ENCODE measurements at places on chromosomes 13 and 19.

DNA sequence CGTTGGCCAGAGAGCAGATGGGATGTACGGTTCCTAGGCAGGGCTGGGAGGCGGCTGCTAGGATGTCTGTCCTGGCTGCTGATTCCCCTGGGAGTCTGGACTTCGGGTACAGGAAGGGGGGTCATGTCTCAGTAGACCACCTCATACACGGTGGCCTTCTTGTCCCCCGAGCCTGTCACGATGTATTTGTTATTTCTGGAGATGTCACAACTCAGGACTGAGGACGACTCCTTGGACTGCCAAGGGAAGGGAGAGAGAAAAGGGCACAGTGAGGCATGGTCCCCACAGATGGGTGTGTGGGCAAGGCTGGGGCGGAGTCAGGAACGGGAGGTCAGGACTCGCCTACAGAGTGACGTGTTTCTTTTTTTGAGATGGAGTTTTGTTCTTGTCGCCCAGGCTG lies 20.4 kb downstream of the TLE6 start:
- no peak for DNase-seq

DNA sequence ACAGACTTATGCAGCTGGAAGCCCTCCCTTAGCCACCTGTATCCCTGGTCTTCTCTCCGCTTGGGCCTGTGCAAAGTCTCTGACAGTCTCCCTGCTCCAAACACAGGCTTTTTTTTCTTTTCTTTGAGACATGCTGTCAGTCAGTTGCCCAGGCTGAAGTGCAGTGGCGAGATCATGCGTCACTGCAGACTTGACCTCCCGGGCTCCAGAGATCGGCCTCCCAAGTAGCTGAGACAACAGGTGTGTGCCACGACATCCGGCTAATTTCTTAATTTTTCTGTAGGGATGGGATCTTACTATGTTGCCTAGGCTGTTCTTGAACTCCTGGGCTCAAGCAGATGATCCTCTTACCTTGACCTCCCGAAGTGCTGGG lies 1.6 kb downstream of the MZF1 start:
- DNase-seq = no peak

DNA sequence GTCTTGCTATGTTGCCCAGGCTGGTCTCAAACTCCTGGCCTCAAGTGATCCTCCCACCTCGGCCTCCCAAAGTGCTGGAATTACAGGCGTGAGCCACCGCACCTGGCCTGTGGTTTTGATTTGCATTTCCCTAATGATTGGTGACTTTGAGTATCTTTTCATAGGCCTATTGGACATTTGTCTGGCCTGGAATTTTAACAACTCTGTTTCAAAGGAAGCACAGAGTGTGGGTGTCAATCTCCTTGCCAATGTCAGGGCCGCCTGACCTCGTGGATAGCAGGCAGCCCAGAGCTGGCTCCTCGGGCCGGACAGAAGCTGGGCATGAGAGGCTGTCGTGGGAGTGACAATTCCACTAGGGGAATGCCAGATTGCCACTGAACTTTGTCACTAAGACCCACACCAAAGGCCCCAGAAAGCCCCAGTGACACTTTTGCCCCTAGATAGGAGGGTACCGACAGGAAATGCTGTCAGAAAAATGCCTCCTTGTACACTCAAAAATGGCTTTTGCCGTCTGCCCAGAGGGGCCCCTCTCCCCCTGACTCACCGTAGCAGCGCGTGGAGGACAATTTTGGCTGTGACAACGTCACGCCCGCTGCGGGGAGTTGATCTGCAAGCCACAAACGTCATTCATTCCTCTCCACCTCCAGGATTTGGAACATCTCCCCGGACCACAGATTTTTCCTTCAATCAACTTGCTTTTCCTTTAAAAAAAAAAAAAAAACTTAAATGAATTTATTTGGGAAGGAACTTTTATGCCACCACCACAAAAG lies 11.7 kb upstream of the ADGRE5 start:
- peak; percentile 78 for DNase-seq

DNA sequence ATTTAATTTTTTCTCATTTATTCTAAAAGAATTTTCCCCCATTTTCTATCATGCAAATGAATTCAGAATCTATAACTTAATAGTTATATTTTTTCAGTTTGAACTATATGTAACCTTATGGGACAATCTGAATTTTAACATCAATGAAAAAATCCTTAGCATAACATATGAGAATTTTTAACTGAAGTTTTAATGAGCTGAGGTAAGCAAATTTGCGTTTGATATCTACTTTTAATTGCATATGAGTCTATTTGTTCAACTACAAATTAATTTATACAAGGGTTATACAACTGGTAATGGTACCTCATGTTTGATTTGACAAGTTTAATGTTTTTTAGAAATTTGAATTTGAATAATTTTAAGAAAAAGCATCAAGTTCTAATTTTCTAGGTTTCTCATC lies 384.4 kb upstream of the PCDH9 start:
- DNase-seq = no peak

DNA sequence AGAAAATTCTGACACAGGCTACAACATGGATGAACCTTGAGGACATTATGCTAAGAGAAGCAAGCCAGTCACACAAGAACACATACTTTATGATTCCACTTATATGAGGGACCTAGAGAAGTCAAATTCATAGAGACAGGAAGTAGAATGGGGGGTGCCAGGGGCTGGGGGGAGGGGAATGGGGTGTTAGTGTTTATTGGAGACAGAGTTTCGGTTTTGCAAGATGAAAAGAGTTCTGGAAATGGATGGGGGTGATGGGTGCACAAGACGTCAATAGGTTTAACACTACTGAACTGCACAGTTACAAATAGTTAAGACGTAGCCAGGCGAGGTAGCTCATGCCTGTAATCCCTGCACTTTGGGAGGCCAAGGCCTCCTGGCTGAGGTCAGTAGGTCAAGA lies 3.5 kb upstream of the ZNF787 start:
- DNase-seq = no peak

- no peak for DNase-seq
Observed at GRCh38 chr19:35162471-35163326, 8.2 kb downstream of the FXYD5 start.

GRCh38 chr19:41323430-41324125 lies 13.6 kb downstream of the CCDC97 start:
- no peak for DNase-seq

- DNase-seq = no peak
Observed at GRCh38 chr19:8806661-8807060, 25.4 kb downstream of the ZNF558 start.

DNA sequence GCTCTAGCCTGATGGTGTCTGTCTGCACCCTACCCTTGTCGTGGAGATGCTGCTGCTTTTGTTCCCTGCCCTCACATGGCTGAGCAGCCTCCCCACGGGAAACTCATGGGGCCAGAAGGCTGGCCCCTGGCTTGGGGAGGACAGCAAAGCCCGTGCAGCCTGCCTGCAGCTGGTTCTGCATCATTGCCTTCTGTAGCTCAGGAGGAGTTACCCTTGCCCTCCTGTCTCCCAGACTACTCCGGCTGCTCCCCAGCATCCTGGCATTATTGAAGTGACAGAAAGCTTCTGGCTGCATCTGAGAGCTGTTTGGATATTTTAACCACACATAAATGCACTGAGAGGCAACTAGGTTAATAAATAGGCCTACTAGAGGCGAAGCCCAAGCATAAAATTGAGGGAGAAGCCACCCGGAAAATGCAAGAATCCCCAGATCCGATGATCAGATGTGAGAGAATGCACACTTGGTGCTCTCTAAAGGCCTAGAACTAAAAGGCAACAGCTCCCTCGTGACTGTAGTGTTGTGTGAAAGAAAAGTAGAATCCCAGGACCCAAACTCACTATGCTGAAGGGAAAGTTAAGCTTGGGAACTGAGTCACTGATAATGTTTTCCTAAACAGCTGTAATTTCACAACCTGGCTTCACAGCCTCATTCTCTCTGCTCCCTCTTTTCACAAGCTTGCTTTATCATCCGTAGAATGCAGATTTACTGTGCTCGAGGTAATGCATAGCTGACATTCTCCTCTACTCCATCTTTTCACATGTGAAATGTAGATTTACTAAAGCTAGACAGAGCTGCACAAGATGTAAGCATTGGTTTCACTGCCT lies 110.8 kb downstream of the TNFRSF19 start:
- DNase-seq = no peak

DNA sequence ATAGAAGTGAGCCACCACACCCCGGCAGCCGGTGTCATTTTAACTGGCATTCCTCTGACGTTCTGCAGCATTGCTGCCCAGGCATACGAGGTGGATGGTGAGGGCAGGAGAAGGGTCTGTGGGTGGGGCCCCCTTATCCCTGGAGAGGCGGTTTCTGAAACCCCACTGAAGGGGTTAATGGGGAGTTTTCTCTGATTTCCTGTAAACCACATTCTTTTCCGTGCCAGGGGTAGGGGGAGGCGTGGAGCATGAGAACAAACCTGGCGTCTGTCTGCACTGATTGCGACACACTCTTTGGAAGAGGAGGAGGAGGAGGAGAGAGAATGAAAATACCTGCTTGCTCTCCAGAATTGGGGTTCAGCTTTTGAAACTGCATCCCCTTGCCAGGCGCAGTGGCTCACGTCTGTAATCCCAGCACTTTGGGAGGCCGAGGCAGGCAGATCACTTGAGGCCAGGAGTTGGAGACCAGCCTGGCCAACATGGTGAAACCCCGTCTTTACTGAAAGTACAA lies 2.7 kb upstream of the C3 start:
- DNase-seq = no peak

DNA sequence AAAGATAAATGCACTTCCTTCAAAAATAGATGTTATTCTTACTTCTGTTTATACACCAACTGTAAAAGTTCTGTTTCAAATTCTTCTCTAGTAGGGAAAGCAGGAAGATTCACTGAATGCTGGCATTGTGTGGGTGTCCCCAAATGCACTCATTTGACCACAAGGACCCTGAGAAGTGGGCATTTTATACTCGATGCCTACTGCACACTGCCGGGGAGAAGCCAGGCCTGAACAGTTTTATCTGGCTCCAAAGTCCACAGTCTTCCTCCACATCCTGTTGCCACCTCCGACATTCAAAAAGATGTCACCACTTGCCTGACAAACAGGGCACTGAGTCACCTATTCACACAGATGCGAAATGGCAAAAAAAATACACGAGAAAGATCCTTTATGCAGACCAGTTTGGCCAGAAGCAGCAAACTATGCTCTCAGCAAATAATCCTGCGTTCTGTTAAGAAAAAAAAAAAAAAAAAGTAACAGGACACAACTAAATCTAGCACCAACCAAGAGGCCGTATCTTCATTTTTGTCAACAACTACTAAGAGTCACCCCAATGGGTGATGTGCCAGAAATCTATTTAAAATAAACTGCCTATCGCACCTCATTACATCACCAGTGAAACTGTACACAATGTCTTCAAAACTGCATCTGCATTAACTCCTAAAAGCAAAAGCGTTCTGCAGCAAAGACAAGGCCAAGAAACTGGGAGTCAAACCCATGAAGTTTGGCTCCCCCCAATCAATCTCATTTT lies 6.2 kb downstream of the ZC3H4 start:
- DNase-seq = peak; percentile 21

DNA sequence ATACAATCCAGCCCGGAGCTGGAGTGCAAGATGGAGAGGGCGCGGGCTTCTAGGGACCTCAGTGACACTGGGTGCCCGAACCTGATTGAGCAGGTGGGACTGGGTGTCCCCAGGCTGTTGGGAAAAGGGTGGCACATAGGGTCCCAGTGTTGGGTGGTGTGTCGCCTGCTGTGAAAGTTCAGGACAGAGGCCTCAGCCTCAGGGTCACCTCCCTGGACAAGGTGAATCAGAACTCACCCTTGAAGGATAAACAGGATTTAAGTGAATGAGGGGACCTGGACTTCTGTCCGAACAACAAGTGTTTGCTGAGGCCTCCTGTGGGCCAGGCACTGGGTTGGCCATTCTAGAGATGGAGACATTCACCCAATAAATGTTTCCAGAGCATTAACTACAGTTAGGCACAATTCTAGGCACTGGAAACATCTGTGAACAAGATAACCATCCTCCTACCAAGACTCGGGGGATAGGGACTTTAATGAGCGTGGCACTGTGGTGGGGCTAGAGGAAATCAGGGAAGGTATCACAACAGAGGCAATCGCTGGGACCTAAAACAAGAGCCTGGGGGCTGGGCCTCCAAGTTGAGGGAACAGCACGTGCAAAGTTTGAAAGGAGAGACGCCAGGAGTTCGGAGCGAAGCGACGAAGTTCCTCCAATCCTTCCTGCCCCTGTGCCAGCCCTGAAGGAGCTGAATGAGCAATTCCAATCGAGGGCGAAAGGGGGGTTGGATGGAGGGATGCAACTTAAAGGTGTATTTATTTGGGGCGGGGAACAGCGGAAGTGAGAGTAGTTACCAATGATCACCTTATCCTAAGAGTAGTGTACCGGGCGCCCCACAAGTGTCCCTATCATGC lies 921 bp upstream of the POLD1 start:
- no peak for DNase-seq

- no peak for DNase-seq
Observed at GRCh38 chr19:15357906-15358305, 21.7 kb downstream of the AKAP8 start.

GRCh38 chr19:42601811-42602443 lies 7.2 kb upstream of the CEACAM8 start:
- no peak for DNase-seq

DNA sequence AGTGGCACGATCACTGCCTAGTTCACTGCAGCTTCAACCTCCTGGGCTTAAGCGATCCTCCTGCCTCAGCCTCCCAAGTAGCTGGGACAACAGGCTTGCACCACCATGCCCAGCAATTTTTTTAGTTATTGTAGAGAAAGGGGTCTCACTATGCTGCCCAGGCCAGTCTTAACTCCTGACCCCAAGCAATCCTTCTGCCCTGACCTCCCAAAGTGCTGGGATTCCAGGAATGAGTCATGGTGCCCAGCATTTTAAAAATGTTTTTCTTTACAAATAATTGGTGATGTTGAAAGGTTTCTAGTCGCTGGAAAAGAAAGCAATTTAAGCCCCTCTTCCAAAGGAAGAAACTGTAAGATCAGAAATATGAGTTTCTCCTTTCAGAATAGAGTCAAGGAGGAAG lies 19.4 kb downstream of the DYRK1B start:
- DNase-seq = no peak

DNA sequence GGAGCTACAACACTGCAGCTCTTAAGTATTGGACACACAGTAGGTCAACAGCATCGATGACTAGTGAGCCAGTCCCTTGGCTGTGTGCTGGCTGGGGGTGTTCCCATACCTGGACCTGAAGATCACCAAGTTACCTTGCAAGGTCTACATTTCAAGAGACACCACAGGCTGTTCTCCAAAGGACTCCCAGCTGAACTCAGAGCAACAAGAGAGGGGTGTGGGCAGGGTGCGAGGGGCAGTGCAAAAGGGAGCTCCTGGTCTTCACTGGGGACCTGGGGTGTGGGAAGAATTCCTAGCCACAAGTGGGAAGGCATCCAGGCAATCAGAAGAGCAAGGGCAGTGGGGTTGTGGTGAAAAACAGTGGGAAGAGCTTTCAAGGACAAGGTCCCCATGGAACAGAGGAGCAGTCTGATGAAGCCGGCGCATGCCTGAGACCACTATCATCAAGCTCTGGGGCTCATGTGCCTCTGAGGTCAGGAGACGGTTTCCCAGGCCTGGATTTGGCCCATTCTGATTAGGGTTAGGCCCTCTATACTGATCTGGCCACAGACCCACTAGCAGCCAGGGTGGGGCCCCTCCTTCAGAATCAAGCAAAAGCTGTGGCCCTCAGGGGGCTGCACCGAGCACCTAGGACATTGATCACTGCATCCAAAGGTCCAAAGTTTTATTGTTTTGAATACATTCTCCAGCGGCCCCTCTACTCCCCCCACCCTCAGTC lies 4.7 kb upstream of the GSK3A start:
- no peak for DNase-seq

Measured in activated T-cell treated with anti-CD3 and anti-CD28 coated beads for 4 hours (primary cell).